Cardiac atrium fibroblast (primary cell): ENCODE measurements at places on chromosomes 13 and 19. TPM values are rescaled to one million over a fixed set of nuclear protein-coding genes. Genes with fewer than 3 reads are reported as not detected.

ZNF28 gene
- total RNA-seq: 4.0 and 10.4 TPM in 2 replicates

RAB20 gene
- total RNA-seq: 14.6 and 30.5 TPM in 2 replicates

ZNF132 gene
- total RNA-seq: 3.8 and 3.9 TPM in 2 replicates

CC2D1A gene
- total RNA-seq: 16.6 and 16.8 TPM in 2 replicates

BORCS8 gene
- total RNA-seq: 7.9 and 21.1 TPM in 2 replicates

ANKLE1 gene
- total RNA-seq: 0.49 TPM in 1 of 2 replicates, not detected in the other

KDM4B gene
- total RNA-seq: 24.7 and 28.7 TPM in 2 replicates

TMEM255B gene
- total RNA-seq: 1.1 and 5.0 TPM in 2 replicates

TBCB gene
- 176 and 267 TPM in 2 replicates for total RNA-seq

NKPD1 gene
- not detected in 2 replicates for total RNA-seq

SRRM5 gene
- total RNA-seq: not detected in 2 replicates

CYP4F3 gene
- total RNA-seq: not detected in 2 replicates
